ENCODE measurements at places on chromosomes 3 and 15. TPM values are rescaled to one million over a fixed set of nuclear protein-coding genes. Genes with fewer than 3 reads are reported as not detected.

Gene HTD2
- 11.4 TPM for total RNA-seq

Gene CACNA2D2
- total RNA-seq, result 0.07 TPM

Gene PDZRN3
- 26.0 TPM for total RNA-seq

Gene CCR8
- not detected for total RNA-seq

Gene GRK7
- not detected for total RNA-seq

Gene PLS1
- total RNA-seq, result 1.7 TPM

Gene DENND6A
- 15.9 TPM for total RNA-seq

Gene KNSTRN
- 14.0 TPM for total RNA-seq

Gene XIRP1
- total RNA-seq, result 0.07 TPM

Gene MRPL3
- total RNA-seq, result 79.6 TPM

Gene FHIT
- 1.0 TPM for total RNA-seq

Gene WDR49
- 0.56 TPM for total RNA-seq

Gene PLA1A
- 0.13 TPM for total RNA-seq

Gene PP2D1
- not detected for total RNA-seq

Gene SH2D7
- not detected for total RNA-seq

Gene NEK10
- total RNA-seq, result 16.2 TPM

Gene RBP2
- total RNA-seq, result not detected

Gene TAGLN3
- total RNA-seq, result 3.5 TPM

Gene TBC1D23
- total RNA-seq, result 57.3 TPM

Gene TTC23
- 29.1 TPM for total RNA-seq
